Skeletal muscle cell (primary cell): ENCODE measurements at places on chromosomes 5 and 9.

- no peak for DNase-seq
These were observed 1.4 kb downstream of the NOL6 start for GRCh38 chr9:33472171-33472880.

DNA sequence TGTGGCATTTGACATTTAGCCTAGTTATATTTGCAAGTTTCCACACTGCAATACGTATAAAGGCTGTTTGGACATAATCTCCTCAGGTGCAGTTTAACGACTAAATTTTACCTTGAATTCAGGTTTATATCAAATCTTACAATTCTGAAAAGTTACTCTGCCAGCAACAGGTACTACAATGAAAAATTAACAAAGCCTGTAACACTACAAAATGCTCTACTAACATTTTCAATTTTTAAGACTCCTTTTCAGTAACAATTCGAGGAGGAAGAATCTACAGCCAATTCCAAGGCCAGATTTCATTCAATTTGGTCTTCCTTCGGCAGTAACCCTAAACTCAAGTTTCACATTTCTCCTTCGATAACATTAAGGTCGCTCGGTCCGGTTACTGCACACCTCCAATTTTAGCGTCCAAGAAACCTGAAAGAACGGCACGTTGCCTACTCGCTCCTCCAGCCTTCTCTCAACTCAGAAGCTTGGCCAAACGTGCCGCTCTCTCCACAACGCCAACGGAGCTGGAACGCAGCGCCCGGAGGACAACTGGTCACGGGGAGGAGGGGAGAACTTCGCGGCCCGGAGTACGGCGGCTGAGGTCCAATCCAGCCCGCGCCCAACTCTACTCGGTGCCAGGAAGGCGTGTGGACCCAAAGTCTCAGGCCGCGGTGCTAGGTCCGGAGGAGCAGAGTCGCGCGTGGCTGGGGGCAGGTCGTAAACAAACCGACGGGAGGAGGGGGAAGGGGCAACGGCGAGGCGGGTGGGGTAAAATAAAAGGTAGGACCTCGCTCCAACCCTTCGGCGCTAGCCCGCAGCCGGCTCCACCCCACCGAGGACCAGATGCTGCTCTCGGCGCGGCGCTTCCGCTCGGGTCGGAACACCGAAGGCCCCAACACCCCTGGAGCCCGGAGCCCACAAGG, 681 bp downstream of the FNIP1 start:
- no peak for DNase-seq

GRCh38 chr9:107940616-107941595, 451.3 kb upstream of the KLF4 start:
- no peak for DNase-seq

- DNase-seq, result no peak
These were observed 2.0 kb downstream of the PROP1 start for GRCh38 chr5:177994063-177994462.

DNA sequence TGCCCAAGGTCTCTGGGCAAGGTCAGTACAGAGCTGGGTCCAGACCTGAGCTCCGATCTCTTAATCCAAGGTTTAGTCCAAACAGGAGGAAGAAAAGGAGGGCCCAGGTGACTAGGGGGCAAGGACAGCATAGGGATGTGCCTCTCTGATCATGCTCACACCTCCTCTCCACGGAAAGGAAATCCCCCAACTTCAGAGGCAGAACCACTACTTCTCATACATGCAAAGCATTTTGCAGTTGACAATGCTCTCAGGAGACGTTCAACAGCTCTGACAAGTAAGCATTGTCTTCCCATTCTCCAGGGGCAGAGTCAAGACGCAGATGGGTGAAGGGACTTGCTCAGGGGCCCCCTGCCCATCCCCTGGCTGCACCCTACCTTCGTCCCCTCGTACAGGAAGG, 8.7 kb upstream of the CORO2A start:
- no peak for DNase-seq

GRCh38 chr9:137030006-137030405, 1.9 kb downstream of the FUT7 start:
- no peak for DNase-seq

DNA sequence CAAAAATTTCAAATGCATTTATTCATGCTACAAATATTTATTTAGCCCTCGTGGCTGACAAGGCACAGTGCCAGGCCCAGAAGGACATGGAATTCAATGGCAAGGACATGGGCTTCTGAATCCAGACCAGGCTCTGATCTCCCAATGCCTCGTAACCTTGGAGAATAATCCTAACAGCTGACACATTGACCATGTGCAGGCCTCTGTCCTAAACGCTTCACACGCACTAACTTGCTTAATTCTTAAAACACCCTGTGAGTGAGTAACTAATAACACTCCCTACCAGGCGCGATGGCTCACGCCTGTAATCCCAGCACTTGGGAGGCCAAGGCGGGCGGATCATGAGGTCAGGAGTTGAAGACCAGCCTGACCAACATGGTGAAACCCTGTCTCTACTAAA, 33.2 kb downstream of the MYO10 start:
- peak; percentile 61 for DNase-seq

DNA sequence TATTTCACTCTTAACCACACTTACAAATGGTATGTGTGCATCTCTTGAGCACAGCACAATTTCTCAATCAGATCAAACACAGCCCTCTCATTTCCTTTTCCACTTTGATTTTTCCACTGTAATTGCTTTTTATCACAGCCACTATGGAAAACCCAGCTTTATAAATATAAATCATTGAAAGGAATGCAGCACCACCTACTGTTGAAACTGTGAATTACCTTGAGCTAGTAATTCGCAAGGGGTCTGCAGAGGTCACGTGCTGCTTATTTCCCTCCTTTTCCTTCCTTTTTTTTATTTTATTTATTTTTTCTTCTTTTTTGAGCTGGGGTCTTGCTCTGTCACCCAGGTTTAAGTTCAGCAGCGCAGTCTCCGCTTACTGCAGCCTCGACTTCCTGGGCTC, 76.9 kb downstream of the CDH6 start:
- no peak for DNase-seq

DNA sequence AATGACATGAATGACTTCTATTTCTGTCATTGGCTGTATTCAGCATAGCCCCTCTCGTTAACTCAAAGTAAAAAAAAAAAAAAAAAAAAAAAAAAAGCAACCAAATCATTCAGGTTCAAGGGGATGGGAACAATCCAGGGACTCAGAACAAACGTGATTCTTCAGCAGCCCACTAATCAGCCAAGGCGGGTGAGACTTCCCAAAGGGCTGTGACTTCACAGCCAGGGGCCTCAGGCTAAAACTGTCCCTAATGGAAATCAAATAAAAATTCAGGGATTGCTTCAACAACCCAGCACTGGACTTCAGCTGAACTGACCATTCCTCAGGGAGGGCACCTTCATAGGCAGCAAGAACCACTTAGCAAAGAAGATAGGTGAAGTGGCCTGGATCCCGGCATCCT, 86.2 kb upstream of the FAM169A start:
- no peak for DNase-seq

DNA sequence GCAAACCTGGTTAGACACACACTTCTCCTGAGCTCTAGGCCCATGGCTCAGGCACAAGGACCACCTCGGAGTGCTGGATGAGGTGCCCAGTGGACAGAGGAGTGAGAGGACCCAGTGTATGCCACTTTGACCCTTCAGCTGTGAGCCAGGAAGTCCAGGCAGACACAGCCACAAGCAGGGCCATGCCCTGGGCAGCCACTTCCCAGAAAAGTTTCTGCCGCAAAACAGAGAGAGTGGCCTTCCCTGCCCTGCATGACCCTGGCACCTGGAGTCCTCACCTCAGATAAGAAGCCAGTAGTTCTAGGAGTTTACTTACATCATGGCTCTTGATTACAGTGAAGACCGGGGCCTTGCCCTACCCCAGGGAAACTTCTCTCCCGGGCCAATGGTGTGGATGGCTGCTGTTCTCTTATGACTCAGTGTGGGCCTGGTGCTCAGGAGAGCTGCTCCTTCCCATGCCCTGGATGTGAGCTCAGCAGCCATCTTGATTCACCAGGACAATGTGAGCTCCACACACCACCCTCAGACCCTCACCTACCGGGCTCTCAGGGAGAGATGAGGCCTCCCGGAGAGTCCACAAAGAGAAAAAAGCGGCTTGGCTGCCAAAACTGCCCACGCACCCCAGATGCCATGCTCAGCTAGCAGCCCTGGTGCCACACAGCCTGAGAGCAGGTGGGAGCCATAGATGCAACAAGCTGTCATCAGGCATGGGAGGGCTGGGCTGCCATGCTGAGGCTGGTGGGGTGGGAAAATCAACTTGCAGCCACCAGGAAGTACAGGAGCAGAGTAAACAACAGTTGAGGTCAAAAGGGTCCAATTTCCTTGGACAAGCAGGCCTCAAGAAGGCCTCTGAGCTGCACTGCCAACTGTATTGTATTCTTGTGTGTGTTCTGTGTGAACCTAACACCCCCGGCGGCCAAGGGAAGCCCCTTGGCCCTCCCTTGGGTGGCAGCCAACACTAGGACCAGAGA, 11.7 kb upstream of the IRF1 start:
- no peak for DNase-seq

GRCh38 chr5:142888469-142889085, 118.4 kb downstream of the ARHGAP26 start:
- no peak for DNase-seq

DNA sequence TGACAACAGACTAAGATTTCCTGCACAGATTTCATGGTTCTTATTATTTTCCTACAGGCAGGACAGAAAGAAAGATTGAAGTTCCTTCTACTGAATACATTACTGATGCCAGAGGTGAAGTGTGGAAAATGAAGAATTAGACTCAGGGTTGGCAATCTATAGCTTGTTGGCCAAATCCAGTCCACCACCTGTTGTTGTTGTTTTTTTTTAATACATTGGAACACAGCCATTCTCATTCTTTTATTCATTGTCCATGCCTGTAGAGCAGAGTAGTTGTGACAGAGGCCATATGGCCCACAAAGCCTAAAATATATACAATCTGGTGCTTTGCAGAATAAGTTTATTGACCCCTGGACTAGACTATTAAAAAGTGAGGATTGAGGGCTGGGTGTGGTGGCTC, 5.8 kb upstream of the PLPPR1 start:
- DNase-seq, result no peak

GRCh38 chr5:137847687-137848086, 20.0 kb upstream of the MYOT start:
- no peak for DNase-seq

GRCh38 chr5:74492230-74492629, 148.3 kb downstream of the ENC1 start:
- no peak for DNase-seq

- DNase-seq, result peak; percentile 76
These were observed 108.9 kb upstream of the LHFPL2 start for GRCh38 chr5:78757269-78758053.

DNA sequence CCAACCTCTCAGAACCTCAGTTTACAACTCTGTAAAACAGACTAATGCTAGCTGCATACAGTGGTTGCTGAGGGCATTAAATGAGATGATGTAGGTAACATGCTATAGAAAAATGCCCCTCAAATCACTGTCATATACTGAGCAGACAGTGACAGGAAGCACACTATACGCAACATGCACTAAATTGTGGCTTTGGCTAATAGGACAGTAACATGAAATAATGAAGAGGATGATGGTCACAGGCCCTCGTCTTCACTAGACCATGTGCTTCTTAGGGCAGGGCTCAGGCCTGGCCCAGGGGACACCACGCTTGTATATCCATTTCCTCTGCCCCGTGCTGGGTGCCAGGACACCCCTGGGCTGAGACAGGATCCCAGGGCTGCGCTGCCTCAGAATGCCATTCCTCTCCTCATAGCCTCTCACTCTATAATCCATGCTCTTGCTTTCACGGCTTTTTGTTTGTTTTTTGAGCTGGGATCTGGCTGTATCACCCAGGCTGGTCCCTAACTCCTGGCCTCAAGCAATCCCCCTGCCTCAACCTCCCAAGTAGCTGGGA, 18.9 kb downstream of the CSF1R start:
- no peak for DNase-seq

DNA sequence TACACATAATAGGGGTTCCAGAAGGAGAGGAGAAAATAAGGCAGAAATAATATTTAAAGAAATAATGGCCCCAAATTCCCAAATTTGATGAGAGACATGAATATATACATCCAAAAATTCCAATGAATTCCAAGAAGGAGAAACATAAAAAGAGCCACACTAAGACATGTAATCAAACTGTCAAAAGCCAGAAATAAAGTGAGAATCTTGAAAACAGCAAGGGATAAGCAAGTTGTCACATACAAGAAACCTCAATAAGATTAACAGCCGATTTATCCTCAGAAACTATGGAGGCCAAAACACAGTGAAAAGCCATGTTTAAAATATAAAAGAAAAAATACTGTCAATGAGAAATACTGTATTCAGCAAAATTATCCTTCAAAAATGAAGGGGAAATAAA, 14.5 kb downstream of the CATSPER3 start:
- DNase-seq, result no peak

DNA sequence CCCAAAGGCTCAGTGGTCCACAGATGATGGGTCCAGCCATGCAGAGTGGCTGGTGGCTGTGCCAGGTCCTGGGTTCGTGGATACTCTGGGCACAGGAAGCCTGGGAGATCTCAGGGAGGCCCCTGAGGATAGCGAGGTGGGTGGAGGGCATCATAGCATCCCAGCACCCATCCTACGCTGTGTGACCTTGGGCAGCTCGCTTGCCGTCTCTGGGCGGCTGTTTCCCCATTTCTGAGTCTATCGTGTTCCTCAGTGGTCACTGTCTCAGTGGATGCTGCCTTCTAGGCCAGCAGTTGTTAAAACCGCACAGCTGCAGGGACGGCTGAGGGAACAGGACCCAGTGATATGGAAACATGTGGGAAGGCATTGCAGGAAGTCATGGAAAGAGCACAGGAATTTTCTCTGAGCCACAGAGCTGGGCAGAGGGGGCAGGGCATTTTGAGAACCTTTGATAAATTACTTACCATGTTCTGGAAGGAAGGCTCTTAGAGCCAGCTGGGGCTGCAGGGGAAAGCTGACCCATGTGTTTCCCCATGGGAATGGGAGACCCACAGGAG, 86.4 kb upstream of the COL5A1 start:
- no peak for DNase-seq

DNA sequence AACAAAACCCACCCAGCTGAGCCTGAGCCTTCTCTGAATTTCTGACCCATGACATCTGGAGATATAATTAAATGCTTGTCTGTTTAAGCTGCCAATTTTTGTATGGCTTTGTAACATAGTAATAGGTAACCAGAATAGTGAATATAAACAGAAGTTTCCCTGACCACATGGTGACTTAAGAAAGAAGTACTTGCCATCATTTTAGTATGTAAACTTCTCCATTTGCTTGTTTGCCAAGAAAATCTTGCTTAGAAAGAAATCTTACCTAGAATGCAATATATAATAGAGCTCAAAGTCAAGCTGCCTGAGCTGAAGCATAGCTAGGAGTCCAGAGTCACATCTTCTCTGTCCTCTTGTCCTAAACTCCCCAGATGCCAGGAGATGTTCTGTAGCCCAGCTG, 117.0 kb downstream of the PCSK1 start:
- no peak for DNase-seq

GRCh38 chr5:94217745-94218144, 400.7 kb downstream of the KIAA0825 start:
- no peak for DNase-seq

DNA sequence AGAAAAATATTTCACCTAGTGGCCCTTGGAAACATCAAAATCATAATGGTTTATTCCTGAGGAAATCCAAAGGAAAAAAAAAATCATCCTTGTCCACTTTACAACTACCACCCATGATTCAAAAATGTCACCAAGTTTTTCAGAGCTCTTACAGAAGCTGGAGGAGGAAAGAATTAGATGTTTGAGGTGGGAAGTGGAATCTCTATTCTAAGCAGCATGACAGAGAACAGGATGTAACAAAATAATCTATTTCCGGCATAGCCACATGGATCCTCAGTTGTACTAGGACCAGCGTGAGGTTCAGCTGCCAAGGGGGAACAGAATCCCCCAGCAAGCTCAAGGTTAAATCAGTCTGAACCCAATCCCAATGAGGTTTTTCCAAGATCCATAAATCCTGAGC, 40.2 kb downstream of the FBXW11 start:
- DNase-seq, result no peak

- DNase-seq, result no peak
These were observed 27.9 kb downstream of the CD274 start for GRCh38 chr9:5478206-5478605.
